ENCODE measurements at places on chromosomes 13 and 19. TPM values are rescaled to one million over a fixed set of nuclear protein-coding genes. Genes with fewer than 3 reads are reported as not detected.

DNA sequence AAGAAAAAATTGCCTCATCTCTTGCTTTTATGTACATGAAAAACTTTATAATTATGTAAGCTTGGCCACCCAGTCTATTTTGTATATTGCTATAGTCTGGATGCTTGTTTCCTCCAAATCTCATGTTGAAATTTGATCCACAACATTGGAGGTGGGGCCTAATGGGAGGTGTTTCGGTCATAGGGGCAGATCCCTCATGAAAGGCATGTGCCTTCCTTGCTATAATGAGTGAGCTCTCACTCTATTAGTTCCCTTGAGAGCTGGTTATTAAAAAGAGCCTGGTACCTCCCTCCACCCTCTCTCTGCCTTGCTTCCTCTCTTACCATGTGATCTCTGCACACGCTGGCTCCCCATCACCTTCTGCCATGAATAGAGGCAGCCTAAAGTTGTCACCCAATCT lies 1005.1 kb downstream of the PCDH9 start:
- DNase-seq, result no peak

DNA sequence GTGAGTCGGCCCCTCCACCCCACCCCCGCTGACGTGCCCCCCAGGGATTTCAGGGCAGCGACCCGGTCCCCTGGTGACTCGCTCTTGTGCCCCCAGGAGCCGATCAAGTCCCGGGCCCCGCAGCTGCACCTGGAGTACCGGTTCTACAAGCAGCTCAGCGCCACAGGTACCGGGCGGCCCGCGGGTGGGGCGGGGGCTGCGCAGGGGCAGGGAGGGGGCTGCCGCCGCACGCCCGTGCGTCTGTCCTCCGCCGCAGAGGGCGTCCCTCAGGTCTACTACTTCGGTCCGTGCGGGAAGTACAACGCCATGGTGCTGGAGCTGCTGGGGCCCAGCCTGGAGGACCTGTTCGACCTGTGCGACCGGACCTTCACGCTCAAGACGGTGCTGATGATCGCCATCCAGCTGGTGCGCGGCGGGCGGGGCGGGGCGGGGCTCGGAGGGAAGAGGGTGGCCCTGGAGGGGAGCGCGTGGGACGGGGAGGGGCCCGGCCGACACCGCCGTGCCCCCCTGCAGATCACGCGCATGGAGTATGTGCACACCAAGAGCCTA lies 37.1 kb downstream of the BTBD2 start:
- DNase-seq, result no peak

DNA sequence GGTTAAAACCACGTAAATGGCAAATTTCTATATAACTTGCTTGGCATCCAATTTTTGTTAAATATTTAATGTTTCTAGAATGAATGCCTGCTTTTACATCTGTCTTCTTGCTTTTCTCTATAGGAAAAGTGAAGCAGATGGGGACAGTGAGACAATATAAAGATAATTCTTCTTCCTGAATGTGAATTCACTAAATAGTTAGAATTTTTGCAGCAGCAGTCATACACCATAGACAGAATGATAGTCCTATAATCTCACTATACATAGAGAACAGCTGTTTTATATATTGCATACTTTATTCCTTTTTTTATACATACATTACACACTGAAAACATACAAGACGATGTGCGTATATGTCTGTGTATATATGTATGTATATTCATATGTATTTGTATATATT lies 1127.3 kb downstream of the PCDH9 start:
- no peak for DNase-seq

DNA sequence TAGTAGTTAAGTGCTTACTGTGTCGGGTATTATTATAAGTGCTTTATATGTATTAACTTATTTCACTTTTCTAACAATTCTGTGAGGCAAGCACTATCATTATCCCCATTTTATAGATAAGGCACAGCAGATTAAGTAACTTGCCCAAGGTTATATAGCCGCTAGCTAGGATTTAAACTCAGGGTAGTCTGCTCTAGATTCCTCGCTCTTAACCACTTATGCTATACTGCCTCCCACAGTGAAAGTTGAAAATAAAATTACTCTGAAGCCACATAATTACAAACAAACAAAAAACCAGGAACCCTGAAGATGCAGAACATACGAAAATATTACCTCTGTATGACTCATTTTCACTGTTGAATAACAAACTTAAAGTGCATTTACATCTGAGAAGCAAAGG lies 3.9 kb downstream of the TEX30 start:
- no peak for DNase-seq

DNA sequence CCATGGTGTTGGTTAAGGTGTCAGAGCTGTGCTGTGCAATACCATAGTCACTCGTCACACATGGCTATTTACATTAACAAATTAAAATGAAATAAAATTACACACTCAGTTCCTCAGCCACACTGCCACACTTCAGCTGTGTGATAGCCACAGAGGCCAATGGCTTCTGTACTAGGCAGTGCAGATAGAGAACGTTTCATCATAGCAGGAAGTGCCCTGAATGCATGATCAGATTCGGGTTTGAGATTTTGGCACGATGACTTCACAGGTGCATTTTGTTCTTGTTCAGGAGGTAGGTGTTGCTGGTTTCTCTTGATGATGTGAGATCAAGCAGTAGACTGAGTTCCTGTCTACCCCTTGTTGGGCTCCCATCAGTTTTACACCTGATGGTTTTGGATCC lies 6.5 kb downstream of the ARMC6 start:
- DNase-seq, result peak; percentile 51

- DNase-seq, result no peak
Observed at GRCh38 chr19:46349311-46349993, 2.6 kb downstream of the PPP5C start.

- no peak for DNase-seq
Observed at GRCh38 chr13:72071713-72072112, 204.7 kb upstream of the DACH1 start.

DNA sequence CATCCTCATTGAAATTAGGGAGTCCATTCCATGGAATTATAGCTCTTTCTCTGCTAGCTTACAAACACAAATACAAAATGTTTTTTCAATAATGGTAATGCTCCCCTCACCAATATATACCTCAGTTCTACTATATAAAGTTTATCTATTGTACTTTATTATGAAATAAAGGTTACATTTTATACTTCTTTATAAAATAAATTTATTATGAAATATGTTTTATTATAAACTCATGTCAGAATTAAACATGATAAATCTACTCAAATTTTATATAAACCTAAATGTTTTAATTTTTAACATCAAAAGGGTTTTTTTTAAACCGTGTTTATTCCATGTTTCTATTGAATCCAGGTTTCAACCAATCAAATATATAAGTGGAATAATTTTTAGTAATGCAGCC lies 646.1 kb upstream of the PCDH20 start:
- no peak for DNase-seq

GRCh38 chr19:13396250-13397080 lies 109.8 kb downstream of the CACNA1A start:
- no peak for DNase-seq

DNA sequence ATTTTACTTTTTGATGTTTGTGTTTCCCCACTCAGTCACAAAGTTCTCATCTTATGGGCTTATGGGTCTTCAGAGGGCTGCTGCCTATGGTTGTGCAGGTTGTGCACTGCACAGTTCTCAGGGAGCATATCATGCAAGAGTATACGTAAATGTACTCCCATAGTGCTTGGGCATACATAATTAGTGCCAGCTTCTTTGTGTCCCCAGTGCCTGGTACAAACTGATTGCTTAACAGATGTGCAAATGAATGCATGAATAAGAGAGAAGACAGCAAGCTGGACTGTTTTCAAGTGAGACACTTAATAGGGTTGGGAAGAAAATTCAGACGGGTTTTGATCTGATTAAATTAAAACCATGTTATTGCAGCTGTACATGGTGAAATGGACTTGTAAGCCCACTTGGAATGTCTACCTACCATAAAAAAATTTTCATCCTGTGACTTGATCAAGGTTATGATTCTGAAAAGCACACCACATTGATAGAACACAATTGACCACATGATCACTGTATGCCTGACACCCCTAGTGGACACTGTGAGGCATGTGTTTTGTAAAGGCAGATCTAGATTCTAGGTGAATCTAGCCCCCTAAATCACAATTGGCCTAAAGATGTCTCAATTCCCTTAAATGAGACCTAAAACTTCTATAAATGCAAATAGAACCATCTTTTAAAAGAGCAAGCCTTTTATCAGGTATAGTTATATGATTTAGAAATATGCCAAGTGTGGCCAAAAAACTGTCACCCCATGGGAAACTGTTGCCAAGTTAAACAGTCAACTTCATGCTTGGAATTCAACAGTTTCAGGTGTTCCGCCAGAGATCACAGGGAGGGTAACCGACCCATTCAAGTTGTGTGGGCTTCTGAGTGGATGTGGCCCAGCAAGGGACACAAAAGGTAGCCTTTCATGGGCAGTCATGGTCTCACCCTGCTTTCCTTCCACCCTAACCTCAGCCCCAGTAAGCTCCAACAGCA lies 27.9 kb downstream of the FAM124A start:
- DNase-seq, result no peak

- no peak for DNase-seq
Observed at GRCh38 chr13:60986301-60986700, 429.3 kb downstream of the PCDH20 start.

DNA sequence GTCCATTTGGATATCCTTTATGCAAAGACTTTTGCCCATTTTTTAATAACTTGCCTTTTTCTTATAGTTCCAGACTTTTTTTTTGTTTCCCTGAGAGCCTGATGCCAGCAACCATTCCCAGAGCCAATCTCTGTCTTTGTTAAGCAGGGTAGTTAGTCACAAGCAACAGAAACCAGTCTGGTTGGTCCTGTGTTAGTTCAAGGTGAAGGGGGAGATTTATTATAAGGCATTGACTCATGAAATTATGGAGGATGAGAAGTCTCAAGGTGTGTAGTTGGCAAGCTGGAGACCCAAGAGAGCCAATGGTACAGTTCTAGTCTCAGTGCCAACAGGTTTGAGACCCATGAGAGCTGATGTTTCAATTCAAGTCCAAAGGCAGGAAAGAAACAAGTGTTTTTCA lies 33.0 kb downstream of the GPR12 start:
- no peak for DNase-seq

GRCh38 chr13:45718063-45718462 lies 15.9 kb downstream of the CBY2 start:
- no peak for DNase-seq

DNA sequence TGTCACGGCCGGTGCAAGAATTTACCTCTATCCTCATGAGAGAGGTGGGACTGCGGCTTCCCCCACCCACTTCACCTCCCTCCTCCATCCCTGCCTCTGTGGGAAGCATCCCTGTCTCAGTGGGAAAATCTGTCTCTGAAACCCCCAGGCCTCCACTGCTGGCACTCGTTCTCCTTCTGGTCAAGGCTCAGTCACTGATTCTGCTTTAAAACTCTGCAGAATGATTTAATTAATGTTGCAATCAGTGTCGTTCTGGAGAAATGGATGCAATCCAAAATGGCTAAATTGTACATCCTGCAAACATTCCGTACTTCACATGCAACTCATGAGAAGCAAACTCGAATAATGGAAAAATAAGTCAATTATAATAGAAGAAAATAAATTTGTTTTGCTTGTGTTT lies 5.6 kb downstream of the RASL11A start:
- DNase-seq, result no peak

GRCh38 chr19:40690050-40690692 lies at the start of gene NUMBL:
TSS of gene NUMBL (minus strand) at chr19:40690651. CDS start at chr19:40690483, 168 bp downstream.
- DNase-seq, result no peak

GRCh38 chr13:77470986-77471385 lies 64.5 kb upstream of the SCEL start:
- no peak for DNase-seq

DNA sequence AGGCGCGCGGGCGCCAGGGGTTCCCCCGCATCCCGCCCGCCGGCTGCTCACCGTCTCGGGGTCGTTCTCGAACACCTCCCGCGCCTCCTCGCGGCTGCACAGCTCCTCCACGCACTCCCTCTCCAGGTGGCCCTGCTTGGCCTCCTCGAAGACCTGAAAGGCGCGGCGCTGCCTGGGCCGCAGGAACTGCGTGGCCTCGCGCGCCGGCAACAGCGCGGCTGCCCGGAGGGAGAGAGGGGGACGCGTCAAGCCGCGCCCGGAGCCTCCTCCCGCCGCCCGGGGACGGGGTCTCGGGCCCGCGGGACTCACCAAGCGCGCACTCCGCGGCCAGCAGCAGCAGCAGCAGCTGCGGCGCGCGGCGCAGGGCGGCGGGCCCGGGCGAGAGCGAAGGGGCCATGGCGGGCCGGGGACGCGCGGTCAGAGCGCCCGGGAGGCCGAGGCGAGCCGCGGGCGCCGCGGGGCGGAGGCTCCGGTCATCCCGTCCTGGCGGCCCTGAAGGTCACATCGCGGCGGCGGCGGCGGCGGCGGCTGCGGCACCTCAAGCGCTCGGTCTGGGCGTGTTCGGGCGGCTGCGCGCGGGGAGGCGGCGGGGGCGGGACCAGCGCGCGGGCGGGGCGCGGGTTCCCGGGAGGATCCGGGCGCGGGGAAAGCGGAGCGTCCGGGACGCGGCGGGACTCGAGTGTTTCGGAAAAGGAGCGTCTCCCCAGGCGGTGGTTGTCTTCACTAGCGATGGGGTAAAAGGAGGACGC lies at the start of gene GAS6:
GAS6 (minus strand) TSS at position 553 of the 749 bp plus-strand sequence; CDS start at position 397, 156 bp downstream.
- no peak for DNase-seq

GRCh38 chr19:16000024-16000663 lies 51.3 kb downstream of the OR10H4 start:
- no peak for DNase-seq

DNA sequence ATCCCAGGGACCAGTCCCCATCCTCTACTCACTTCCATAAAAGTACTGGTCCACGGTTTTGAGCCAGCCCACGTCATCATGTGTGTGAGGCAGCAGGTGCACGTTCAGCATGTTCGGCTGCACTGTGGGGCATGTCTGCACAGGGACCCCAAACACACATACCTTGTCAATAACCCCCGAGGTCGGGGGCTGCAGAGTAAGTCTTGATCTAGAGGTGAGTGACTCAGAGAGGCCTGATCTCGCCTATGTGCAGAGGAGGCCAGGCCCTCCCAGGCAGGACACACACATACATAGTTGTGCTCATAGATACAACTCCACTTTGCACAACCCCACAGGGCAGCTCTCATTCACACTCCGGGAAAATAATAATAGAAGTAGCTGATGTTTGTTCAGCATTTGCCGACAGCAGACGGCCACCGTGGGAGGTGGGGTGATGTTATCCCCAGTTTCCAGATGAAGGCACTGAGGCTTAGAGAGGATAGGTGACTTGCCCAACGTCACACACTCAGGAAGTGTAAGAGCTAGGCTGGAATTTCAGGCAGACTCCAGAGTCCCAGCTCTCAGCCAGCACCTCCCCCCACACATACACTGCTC lies 774 bp downstream of the MAN2B1 start:
- DNase-seq, result peak; percentile 66

Gene RGS9BP
- polyA plus RNA-seq, result not detected

Gene ZNF112
- not detected for polyA plus RNA-seq

Gene ZNF726
- polyA plus RNA-seq, result 4.0 TPM

Gene CGB2
- not detected for polyA plus RNA-seq

Gene CELF5
- polyA plus RNA-seq, result not detected

Gene CD79A
- polyA plus RNA-seq, result 3,757 TPM

Gene TNNT1
- polyA plus RNA-seq, result not detected

Gene FXYD3
- polyA plus RNA-seq, result not detected

Gene FPR1
- 1.5 TPM for polyA plus RNA-seq

Measured in naive B cell (primary cell).